Prostate gland (tissue), 2 donors: ENCODE measurements at places on chromosomes 11 and 22.

DNA sequence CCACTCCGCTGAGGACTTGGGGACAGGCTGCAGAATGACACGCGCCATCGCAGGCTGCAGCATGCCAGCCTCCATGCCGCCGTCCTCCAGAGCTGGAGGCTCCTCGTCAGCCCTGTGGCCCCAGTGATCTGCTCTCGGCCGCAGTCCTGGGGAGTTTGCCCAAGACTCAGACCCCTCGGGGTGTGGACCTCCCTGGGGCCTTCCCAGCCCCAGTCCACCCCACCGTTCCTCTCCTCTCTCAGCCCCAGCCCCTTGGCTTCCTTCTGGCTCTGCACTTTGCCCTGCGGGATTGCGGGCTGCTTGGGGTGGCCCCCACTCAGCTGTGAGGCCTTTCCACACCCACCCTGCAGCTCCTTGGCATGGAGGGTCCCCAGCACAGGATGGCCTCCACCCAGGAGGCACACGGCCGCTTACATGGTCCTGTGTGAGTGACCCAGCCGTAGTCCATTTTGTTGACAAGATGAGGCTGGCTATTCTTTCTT lies 414.9 kb downstream of the TBC1D22A start:
- DNase-seq, result no peak

DNA sequence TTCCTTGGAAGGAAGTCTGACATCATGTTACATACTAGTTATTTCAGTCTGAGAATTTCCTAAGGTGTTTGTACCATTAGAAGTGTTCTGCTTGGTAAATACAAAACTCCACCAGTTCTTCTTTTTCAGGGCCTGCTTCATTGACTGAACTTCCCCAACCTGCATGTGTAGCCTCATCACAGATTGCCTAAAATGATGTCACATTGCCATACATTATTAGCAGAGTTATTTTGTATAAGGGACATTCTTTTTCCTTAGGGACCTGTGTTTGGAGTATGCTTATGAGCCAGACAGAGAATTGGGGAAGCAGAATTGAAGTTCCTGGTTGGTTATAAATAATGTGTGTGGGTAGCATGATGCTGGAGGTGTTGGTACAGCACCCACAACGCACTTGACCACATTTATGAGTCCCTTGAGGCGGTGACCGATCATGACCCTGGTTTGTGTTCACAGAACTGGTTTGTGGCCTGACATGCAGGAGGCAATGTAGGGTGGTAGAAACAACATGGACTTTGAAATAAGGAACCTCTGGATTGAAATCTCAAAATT lies 16.4 kb upstream of the MMP7 start:
- no peak for DNase-seq

DNA sequence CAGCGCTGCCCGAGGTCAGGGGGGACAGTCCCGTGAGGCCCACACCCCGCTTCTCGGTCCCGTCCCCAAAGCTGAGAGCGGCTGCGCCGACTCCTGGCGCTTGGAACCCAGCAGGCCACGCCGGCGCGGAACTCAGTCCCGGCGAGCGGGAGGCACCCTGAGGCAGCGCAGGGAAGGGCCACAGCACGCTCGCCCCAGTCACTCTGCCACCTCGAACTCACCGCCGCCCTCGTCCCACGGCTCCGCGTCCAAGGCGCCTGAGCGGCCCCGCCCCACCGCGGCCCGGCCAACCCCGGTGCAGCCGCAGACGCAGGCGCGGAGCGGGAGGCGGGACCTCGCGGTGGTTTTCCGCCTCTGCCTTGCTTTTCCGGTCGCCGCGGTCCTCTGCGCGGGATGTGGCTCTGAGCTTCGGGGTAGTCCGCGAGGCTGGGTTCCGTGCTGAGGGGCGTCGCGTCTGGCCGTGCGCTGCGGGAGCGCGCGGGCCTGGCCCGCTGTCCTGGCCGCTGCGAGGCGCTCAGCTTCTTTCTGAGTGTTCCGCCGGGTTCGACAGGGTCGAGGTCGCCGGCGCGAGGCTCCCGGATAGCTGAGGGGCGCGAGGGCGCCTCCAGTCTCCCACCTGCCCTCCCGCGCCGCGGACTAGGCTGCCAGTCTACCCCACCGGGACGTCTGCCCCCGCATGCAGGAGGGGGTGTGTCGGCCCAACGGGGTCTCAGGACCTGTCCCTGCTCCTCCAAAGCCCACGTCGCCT lies at the start of gene CDPF1:
TSS of gene CDPF1 (minus strand) at position 259 of the 748 bp plus-strand sequence. CDS start 2,009 bp downstream, outside the sequence.
- peak; percentile 87 for DNase-seq

DNA sequence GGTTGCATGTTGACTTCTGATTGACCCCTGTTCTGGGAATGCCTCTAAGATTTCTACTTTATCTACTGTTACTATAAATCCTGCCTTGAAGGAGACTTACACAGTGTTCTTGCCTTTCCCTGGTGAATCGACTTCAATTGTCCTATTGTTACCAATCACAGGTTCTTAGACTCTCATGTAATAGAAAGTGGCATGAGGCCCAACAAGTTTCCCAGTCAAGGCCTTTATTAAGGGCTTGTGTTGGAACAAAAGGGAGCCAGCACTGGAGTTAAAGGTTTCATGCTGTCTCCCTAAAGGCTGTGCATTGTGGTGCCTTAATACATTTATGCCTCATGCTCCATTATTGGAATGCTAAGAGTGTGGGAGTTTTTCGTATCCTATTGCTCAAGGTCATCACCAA lies 23.3 kb downstream of the MS4A2 start:
- DNase-seq, result no peak

- no peak for DNase-seq
Observed at GRCh38 chr11:73019996-73020395, 122.1 kb downstream of the FCHSD2 start.

DNA sequence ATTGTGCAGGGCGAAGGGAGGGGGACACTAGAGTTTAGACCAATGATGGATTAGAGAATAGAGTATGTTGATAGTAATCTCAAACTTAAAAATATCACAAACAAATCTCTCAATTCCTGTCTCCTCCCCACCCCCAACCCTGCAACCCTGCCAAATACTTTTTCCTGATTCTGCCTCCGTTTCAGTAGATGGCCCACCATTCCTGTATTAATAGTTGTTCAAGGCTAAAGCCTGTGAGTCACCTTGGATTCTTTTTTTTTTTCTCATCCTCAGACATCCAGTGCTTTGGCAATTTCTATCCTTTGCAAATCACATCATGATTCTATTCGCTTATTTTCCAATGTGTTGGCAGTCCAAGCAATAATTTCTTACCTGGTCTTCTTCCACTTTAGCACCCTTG lies 207.9 kb downstream of the DYNC2H1 start:
- DNase-seq, result no peak

DNA sequence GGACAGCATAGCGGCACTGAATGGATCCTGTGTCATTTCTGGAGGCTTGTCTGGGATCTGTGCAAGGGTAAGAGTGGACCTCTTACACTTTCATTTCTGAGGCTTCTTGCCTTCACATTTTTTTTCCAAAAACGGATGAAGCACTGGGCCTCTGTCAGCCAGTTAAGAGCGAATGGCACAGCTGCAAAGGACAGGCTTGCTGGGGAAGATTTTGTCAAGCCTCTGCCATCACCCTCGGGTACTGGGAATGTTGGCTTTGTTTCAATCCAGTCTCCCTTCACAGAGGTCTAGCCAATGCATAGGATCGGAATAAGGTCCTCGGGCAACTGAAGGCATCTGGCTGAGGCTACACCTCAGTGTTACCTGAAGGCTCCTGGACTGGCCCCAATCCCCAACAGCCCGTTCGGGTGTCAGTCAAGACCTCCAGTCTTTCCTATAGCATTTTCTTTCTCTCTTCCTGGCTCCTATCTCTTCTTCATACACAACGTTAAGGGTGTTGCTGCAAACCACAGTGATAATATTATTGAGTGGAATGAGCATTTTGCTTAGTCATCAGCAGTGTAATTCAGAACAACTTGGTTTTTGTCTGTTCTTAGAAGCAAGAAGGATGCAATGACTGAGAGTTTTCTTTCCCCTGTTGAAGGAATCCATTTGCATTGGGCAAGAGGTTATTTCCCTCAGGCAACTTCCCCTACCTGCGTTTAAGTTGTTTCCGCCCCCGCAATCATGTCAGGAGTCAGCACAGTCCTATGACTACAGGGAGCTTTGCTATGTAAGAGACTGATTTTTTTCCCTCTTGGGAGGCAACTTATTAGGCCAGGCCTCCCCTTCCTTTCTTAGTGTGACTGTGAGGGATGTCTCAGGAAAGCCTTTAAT lies 22.8 kb downstream of the NPAT start:
- DNase-seq, result no peak

GRCh38 chr11:133191931-133192330 lies 340.4 kb downstream of the OPCML start:
- no peak for DNase-seq
